ENCODE measurements at places on chromosomes 1 and 21. TPM values are rescaled to one million over a fixed set of nuclear protein-coding genes. Genes with fewer than 3 reads are reported as not detected.

DNA sequence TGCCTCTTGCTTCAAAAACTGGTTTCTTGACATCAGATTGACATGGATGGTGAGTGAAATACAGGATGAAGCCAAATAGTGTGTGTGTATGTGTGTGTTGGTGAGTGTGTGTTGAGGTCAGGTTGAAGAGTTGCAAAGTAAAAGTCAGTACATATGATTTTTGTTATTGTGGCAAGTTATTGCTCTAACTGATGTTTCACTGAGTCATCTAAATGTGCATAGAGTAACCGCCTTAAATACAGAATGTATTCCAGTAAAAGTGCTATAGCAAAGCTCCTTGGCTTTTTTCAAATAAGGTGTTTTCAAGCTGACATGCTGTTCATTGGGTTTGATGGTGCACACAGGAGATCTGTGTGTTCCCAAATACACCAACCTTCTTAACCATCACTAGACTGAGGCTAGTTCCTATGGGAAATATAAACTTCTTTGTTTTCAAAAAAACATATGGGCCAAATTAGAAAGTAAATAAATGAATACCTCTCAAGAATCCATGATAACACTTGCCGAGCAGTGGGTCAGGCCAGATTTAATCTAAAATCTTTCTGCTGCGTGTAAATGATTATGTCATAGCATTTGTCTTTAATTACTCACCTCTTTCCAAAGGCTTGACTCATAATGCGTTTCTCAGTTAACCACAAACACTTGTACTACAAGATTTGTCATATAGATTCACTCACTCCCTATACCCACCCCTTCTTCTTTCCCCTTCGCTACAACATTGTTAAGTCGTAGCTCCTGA lies 151.1 kb downstream of the LYPLAL1 start:
- no peak for DNase-seq

DNA sequence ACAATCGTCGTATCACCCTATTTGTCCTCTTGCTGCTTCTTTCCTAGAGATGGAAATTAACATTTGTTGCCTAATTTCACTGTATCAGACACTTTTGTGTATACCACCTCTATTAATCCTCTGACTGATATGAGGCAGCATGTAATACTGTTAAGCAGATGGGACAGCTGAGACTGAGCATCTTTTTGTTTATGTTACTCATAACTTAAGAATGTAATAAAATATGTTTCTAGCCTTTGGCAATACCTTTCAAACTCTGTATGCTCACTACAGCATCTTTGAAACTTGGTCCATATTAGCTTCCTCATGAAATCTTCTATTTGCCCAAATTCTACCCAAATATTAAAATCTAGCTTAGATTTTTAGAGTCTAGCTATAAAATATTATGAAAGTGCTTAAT lies 2.3 kb downstream of the OR14K1 start:
- DNase-seq: no peak

DNA sequence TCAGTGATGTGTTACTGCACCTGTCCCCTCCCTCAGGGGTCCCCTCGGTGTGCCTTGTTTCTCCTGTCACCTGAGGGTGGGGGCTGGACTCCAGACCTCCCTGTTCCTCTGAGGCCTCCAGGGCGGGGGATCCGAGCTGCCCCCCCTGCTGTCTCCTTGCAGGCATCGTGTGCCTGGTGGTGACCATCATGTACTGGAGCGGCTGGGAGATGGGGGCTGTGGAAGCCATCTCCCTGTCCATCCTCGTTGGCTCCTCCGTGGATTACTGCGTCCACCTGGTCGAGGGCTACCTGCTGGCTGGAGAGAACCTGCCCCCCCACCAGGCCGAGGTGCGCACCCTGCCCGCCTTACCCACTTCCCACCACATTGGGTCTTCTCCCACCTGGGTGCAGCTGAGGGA lies 56.4 kb downstream of the DISP3 start:
- DNase-seq: no peak

DNA sequence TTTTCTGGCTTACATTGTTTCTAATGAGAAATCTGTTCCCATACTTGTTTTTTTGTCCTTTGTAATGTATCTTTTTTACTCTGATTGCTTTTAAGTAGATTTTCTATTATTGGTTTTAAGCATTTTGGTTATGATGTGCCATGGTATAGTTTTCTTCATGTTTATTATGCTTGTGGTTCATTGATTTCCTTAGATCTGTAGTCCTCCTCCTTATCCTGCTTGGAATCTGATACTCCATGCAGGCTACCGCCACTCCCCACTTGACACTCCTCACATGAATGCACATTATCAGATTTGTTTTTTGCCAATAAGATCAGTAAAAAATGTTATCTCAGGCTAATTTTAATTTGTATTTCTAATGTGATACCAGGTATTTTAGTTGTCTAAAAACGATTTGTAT lies 20.8 kb downstream of the UROD start:
- DNase-seq: no peak

DNA sequence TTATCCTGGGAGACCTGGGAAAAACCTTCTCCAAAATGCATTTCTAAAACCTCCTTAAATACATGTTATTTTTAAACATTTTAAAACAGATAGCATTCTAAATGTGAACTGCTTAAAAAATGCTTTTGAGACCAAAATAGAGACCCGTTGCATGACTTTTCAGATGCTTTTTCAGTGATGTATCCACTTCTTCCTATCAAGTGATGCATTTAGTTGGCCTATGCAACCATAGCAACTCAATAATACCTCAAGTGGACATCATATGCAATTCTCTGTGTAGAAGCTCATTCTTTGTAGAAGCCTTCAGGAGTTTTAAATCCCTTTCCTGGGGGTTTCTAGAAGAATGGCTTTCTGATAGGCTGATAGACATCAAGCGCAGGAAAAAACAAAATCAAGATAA lies 94.5 kb upstream of the RAVER2 start:
- DNase-seq: no peak

DNA sequence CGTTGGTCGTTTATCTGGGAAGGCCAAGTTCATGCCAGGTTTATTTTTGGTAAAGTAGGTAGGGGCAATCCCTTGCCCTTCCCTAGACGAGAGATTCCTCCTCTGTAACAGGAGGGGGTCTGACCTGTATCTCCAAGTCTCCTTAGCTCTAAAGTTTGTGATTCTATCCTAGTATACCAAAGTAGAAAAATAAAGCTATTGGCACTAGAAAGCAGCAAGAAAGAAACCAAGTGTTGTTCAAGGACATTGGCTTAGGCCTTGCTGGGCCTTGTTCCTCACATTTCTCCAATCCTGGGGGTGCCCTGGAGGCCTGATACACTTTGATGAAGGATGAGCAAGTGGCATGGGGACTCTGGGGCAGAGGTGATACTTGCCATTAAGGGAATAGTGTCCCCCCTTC lies 814 bp downstream of the MTARC2 start:
- DNase-seq: no peak

- no peak for DNase-seq
These were observed 12.0 kb upstream of the PHLDA3 start for GRCh38 chr1:201481004-201481380.

DNA sequence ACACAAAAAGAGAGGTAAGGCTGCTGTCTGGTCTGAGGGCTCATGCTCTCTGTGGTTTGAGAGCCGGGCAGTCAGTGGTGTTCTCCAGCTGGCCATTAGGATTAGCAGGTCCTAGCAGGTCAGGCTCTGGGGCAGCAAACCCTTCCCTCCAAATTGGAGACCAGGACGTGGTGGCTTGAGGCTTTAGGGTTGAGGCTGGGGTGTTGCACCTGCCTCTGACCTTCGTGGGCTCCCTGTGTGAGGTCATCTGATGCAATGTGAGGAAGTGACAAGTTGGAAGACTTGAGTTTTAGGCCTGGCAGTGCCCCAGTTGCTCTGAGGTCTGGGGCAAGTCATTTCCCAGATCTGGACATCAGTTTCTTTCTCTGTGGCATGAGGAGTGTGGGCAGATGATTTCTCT lies 24.4 kb downstream of the SZRD1 start:
- DNase-seq: no peak

GRCh38 chr1:232978091-232978634 lies 27.8 kb downstream of the NTPCR start:
- DNase-seq: no peak

GRCh38 chr1:3379934-3380333 lies 74.5 kb upstream of the ARHGEF16 start:
- no peak for DNase-seq

DNA sequence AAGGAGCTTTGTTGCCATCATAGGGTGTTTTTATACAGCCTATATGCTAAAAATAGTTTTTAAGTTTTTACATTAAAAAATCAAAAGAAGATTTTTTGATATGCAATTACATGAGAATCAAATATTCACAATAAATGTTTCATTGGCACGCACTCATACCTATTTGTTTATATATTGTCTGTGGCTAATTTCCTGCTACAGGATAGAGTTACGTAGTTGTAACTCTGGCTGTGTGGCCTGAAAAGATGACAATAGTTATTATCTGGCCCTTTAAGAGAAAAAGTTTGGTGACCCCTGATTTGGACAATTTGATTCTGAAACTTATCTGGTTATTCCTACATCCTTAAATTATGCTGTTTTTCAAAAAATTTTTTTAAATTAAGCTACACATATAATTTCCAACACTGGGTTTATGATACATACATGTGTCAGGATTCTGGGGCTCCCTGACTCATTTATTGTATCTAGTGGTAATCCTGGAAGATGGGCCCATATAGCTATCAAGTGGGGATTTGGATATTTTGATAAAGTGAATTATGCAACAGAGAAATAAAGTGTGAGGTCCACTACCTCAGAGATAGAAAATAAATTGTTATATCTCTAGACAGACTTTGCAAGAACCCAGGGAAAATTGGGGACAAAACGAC lies 370.2 kb upstream of the LYPLAL1 start:
- DNase-seq: no peak

- DNase-seq: peak; percentile 50
These were observed at the start of gene CR1L for GRCh38 chr1:207644852-207645634. TSS of gene CR1L (plus strand) at chr1:207645133. CDS start at chr1:207645234, 101 bp downstream.

DNA sequence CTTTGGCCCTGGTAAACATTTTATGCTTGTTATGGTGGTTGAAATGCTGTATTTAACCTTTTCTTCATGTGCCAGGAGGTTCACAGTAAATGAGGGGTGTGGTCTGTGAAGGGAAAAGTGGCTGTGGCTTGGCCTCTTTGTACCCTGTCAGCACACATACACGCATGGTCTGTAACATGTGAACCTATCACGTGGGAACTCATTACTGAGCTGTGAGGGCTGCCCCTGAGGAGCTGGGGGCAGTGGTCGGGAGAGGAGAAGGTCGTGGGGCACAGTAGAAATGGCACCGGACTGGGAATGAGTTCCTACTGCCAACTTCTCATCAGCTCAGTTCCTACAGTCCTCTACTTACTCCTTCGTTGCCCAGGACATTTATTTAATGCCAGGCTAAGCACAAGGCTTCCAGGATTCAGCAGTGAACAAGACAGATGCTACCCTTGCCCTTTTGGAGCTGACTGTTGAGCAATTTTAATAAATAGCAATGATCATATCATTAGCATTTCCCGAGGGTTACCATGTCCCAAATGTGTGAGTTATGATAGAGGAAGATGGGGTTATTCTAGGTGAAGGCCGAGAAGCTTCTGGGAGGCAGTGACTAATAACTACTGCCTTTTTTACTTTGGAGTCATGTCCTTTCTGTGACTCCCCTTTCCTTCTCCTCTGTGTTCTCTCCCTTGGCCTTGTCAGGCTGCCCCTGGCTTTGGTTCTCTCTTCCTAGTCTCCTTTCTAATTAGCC lies 38.8 kb downstream of the DDR2 start:
- DNase-seq: no peak

GRCh38 chr1:114178936-114179335 lies 25.3 kb upstream of the SYT6 start:
- DNase-seq: no peak

- no peak for DNase-seq
These were observed 264.3 kb upstream of the PLD5 start for GRCh38 chr1:242788771-242789170.

- DNase-seq: no peak
These were observed 1.5 kb downstream of the AK4 start for GRCh38 chr1:65149351-65150107.

DNA sequence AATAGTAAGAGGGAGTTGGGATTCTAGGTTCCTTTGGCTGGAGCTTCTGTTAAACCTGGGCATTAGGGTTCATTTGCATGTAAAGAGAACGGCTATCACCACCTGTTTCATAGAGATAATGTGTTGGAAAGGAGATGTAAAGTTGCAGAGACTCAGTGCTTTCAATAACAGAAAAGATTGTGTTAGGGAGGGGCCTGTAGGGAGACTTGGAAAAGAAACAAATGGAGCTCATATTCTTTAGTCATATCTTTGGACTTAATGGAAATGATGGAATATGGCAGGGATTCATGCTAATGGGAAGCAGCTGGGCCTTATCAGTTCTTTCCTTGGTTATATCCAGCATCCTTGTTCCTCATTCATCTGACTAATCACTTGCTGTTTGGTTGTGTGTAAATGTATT lies 144.9 kb downstream of the CD247 start:
- no peak for DNase-seq

DNA sequence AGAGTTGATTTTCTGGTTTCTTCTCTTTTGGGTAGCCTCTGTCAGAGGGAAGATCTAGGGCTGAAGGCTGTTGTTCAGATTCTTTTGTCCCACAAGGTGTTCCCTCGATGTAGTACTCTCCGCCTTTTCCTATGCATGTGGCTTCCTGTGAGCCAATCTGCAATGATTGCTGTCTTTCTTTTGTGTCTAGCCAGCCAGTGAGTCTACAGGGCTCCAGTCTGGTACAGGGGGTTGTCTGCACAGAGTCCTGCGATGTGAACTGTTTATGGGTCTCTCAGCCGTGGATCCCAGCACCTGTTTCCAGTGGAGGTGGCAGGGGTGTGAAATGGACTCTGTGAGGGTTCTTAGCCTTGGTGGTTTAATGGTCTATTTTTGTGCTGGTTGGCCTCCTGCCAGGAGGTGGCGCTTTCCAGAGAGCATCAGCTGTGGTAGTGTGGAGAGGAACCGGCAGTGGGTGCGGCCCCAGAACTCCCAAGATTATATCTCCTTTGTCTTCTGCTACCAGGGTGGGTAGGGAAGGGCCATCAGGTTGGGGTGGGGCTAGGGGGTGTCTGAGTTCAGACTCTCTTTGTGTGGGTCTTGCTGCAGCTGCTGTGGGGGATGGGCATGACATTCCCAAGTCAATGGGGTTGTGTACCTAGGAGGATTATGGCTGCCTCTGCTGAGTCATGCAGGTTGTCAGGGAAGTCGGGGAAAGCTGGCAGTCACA lies 81.3 kb upstream of the C21orf91 start:
- no peak for DNase-seq

GRCh38 chr1:41497056-41497440 lies 12.6 kb upstream of the EDN2 start:
- DNase-seq: no peak

The OMA1 gene
- total RNA-seq: 27.7 TPM

The CD84 gene
- 32.7 TPM for total RNA-seq

The S100A11 gene
- 23.6 TPM for total RNA-seq

The GPR37L1 gene
- not detected for total RNA-seq

The SLAMF8 gene
- 0.34 TPM for total RNA-seq

The ARMH1 gene
- total RNA-seq: 79.9 TPM

The BSND gene
- total RNA-seq: not detected

The HES3 gene
- total RNA-seq: not detected

The HRNR gene
- not detected for total RNA-seq

The RNF115 gene
- total RNA-seq: 11.4 TPM

The KCNJ9 gene
- not detected for total RNA-seq

The FAAH gene
- 15.0 TPM for total RNA-seq
